ENCODE measurements at places on chromosomes 3 and 15. TPM values are rescaled to one million over a fixed set of nuclear protein-coding genes. Genes with fewer than 3 reads are reported as not detected.

DNA sequence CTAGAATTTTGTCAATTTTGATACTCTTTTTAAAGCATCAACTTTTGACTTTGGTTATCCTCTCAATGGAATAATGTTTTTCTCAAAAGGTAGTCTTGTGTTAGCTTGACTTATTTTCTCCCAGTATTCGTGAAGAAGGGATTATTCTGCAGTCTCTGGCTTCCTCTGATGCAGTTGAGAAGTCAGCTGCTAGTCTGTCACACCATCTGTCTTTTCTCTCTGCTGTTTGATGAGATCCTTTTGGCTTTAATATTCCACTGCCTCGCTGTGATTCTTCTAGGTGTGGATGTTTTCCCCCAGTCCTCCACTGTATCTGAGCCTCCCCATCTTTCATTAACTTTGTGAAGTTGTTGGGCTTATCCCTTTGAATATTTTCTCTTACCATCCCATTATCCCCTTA is 141.0 kb downstream of the WDR72 start:
- no peak overlapping the region for H3K4me3 ChIP-seq
- H3K27me3 ChIP-seq, result no peaks in the 10 kb centered on the region
- H3K27ac ChIP-seq, result no peak overlapping the region
- H3K4me1 ChIP-seq, result no peaks in the 10 kb centered on the region
- H3K36me3 ChIP-seq, result no peaks in the 10 kb centered on the region

HTD2 gene
- 9.2 TPM for total RNA-seq

DNA sequence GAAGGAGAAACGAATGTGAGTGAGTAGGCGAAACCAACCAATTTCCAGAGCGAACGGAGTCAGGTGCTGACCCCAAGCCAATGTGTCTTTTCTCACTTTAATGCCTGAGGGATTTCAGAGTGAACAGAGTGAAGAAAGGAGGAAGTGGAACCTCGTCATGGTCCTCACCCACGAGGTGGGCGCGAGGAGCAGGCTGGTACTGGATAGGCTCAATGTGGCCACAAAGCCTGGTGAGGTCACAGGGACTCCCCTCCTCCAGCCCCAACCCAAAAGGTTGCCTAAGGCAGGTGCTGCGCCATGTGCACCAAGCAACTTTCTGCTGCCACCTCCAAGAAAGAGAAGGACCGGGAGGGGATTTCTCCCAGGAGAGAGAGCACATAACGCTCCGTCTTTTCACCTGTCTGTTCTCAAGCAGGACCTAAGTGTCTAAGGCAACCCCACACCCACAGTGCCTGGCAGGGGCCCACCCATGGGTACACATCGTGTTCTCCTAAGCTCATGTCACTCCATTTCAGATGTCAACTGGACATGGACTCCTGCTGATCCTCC is 3.8 kb downstream of the NRROS start:
- no peak overlapping the region for H3K4me3 ChIP-seq
- DNase-seq, result no peak
- no peaks in the 10 kb centered on the region for H3K27me3 ChIP-seq
- peak overlapping the region; percentile 47 for H3K27ac ChIP-seq

EPHA3 gene
- total RNA-seq, result not detected

GRCh38 chr3:134904241-134904771 is 109.2 kb downstream of the EPHB1 start:
- H3K27ac ChIP-seq, result no peak overlapping the region
- no peaks in the 10 kb centered on the region for H3K4me1 ChIP-seq
- no peak overlapping the region for H3K4me3 ChIP-seq
- H3K27me3 ChIP-seq, result no peaks in the 10 kb centered on the region
- DNase-seq, result no peak
